Suprapubic skin (tissue), 4 donors: ENCODE measurements at places on chromosomes 3 and 15. TPM values are rescaled to one million over a fixed set of nuclear protein-coding genes. Genes with fewer than 3 reads are reported as not detected.

DNA sequence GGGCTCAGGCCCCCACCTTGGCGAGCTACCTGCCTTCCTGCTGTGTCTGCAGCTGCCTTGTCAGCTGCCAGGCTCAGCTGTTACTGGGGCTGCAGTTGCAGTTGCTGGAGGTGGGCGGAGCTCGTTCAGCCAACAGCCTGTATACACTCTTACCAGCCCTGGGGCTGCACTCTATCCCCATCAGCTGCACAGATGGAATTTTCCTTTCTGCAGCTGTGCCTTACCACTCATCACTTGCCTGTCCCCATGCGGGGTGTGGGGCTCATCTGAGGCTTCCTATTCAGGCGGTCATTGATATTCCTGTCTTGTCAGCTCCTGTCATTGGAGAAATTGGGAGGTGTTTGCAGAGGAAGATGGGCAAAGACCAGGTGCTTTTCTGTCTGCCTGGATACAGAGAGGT, 9.1 kb upstream of the SYN2 start:
- H3K4me1 ChIP-seq: no peaks in the 10 kb centered on the region
- no peak overlapping the region for H3K4me3 ChIP-seq
- H3K27me3 ChIP-seq: peaks cover 40% of the 10 kb centered on the region
- H3K27ac ChIP-seq: no peak overlapping the region
- no peaks in the 10 kb centered on the region for H3K36me3 ChIP-seq

DNA sequence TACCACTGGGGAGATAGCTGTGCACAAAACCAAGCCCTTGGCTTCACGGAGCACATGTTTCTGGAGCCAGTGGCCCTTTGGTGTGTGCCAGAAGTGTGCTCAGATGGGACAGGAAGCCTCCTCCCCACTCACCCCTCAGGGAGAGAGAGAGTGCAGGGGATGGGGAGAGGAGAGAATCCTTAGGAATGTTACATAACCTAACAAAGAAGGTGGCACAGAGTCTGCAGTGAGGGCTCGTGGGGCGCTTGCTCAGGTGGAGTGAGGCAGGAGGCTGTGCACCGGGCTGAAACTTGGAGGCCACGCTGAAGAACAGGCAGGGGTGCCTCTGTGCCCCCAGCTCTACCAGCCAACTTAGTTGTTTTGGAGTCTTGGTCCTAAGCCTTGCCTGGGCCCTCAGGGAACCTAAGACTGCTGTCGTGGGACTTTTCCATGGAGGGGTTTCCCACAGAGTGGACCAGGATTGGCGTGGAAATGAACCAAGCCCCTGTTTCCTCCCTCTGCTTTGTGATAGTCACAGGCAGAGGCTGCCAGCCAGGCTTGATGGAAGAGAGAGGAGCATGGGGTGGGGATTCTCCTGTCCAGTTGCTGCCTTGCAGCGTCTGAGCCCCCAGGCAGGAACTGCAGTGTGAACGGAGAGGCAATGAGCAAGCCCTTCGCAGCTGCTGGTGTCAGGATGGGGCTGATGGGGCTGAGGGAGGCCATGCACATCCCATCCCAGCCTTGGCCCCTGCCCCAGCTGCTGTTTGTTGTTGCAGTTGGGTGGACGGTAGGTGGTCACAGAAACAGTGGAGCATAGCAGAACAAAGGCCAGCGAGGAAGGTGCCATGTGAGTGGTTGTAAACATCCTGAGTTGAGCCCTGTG, 32.7 kb downstream of the PDIA5 start:
- H3K27me3 ChIP-seq: no peaks in the 10 kb centered on the region
- no peak overlapping the region for H3K27ac ChIP-seq
- no peak for DNase-seq
- H3K4me1 ChIP-seq: peaks cover 14% of the 10 kb centered on the region
- H3K4me3 ChIP-seq: no peak overlapping the region

GRCh38 chr3:104273046-104273649, 1093.6 kb upstream of the ALCAM start:
- no peak overlapping the region for H3K4me3 ChIP-seq
- no peaks in the 10 kb centered on the region for H3K27me3 ChIP-seq
- H3K27ac ChIP-seq: no peak overlapping the region
- no peaks in the 10 kb centered on the region for H3K4me1 ChIP-seq
- H3K36me3 ChIP-seq: no peaks in the 10 kb centered on the region

DNA sequence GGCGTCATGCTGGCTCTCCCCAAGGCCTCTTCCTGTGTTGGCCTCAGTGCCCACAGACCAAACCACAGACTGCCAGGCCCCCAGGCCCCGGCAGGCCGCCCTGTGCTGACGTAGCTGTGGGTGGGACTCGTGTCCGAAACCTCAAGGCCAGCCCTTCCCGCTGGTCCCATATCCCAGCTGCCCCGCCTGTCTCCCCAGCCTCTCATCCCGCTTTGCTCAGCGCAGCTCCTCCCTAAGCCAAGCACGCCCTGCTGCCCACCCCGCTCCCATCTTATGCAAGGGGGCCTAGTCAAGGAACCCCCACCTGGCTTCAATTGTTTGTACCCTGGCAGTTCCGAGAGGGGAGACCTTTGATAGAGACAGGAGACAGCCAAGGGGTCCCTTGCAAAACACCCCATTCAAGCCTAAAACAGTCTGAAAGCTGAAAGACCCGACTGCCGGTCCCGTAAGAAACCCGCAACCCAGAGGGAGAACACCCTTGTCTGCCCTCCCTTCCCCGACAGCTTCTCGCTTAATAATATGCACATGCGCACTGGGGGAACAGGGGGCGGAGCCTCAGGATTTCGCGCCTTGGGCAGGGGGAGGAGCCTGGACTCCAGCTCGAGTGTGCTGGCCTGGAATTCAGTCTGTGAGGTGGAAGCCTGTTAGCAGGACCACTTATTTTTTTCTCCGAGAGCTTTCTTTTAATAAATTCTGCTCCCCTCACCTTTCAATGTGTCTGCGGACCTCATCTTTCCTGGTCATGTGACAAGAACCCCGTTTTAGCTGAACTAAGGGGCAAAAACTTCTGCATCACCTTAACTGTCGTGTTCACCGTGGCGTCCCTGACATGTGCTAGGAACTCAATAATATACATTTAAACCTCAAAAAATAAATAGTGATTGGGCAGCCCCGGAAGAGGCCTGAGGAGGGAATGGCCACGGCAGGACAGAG, 17.2 kb downstream of the TNFAIP8L3 start:
- peak overlapping the region; percentile 16 for H3K27ac ChIP-seq
- peaks cover 14% of the 10 kb centered on the region for H3K4me1 ChIP-seq
- H3K27me3 ChIP-seq: no peaks in the 10 kb centered on the region
- no peaks in the 10 kb centered on the region for H3K36me3 ChIP-seq
- peak overlapping the region; percentile 17 for H3K4me3 ChIP-seq

- H3K36me3 ChIP-seq: peaks cover 13% of the 10 kb centered on the region
- peak overlapping the region; percentile 63 for H3K27ac ChIP-seq
- peaks cover 48% of the 10 kb centered on the region for H3K4me1 ChIP-seq
- no peak for DNase-seq
- H3K27me3 ChIP-seq: no peaks in the 10 kb centered on the region
These were observed 154.9 kb downstream of the KLHL25 start for GRCh38 chr15:85639752-85640381.

GNAT1 gene
- total RNA-seq: not detected

ELL3 gene
- 52.5 TPM for total RNA-seq

PRTG gene
- not detected for total RNA-seq
